ENCODE measurements at places on chromosomes 5 and 9.
A peak's percentile ranks its signal among the peaks of the same experiment; 100 is the strongest.

- H3K36me3 ChIP-seq, result no peaks in the 10 kb centered on the region
- peaks cover 4% of the 10 kb centered on the region for H3K4me1 ChIP-seq
- H3K27ac ChIP-seq, result no peak overlapping the region
- H3K27me3 ChIP-seq, result no peaks in the 10 kb centered on the region
Measured at GRCh38 chr9:7298123-7298522, 501.5 kb downstream of the DMAC1 start.

- no peak overlapping the region for H3K27ac ChIP-seq
- no peak for DNase-seq
Measured at GRCh38 chr9:34163434-34163833, 15.4 kb upstream of the UBAP1 start.

- no peak overlapping the region for H3K27ac ChIP-seq
- no peaks in the 10 kb centered on the region for H3K4me1 ChIP-seq
- no peaks in the 10 kb centered on the region for H3K36me3 ChIP-seq
- H3K4me3 ChIP-seq, result no peak overlapping the region
Measured at GRCh38 chr5:22649074-22649473, 204.1 kb downstream of the CDH12 start.

- DNase-seq, result no peak
- no peaks in the 10 kb centered on the region for H3K36me3 ChIP-seq
- H3K27me3 ChIP-seq, result no peaks in the 10 kb centered on the region
- peaks cover 3% of the 10 kb centered on the region for H3K4me1 ChIP-seq
- no peak overlapping the region for H3K27ac ChIP-seq
- no peak overlapping the region for H3K4me3 ChIP-seq
Measured at GRCh38 chr9:80143899-80144298, 572.1 kb downstream of the TLE4 start.

DNA sequence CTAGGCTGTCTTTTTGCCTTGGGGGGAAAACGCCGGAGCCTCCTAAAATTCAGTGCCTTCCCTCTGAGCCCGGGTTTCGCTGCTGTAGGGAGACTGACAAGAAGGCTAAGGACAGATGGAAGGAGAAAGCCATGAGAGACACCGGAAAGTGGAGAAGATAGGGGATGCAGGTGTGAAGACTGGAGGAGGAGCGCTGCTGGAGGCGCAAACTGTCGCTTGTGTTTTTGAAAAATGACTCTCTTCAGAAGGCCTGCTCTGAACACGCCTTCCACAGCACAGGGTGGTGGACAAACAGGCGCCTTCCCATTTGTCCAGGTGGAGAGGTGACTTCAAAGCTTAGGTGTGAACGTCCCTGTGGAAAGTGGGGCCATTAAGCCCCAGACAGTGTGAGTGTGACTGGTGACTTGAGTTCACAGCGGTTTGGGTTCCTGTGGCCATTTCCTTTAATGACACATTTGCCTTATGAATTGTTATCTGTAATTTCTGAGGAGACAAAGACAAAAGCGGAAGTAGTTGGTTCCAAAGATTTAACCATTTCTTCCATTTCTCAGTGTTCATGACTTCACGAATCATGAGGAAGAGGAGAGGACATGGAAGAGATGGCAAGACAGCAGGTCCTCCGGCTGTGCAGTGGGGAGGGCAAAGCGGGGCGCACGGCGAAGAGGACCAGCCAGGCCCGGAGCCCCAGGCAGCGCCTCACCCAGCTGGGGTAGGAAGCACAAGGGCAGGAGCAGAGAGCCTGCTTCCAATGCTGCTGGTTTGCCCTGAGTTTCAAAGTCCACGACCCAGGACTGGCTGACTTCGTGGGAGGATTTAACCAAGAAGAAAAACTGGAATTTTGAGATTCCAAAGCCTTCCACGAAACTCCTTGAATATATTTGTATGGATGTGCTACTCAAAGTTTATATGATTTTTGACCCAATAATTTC lies 27.8 kb upstream of the SEMA4D start:
- H3K27ac ChIP-seq, result no peak overlapping the region
- no peaks in the 10 kb centered on the region for H3K27me3 ChIP-seq
- no peak for DNase-seq
- peaks cover 61% of the 10 kb centered on the region for H3K4me1 ChIP-seq
- H3K4me3 ChIP-seq, result no peak overlapping the region

DNA sequence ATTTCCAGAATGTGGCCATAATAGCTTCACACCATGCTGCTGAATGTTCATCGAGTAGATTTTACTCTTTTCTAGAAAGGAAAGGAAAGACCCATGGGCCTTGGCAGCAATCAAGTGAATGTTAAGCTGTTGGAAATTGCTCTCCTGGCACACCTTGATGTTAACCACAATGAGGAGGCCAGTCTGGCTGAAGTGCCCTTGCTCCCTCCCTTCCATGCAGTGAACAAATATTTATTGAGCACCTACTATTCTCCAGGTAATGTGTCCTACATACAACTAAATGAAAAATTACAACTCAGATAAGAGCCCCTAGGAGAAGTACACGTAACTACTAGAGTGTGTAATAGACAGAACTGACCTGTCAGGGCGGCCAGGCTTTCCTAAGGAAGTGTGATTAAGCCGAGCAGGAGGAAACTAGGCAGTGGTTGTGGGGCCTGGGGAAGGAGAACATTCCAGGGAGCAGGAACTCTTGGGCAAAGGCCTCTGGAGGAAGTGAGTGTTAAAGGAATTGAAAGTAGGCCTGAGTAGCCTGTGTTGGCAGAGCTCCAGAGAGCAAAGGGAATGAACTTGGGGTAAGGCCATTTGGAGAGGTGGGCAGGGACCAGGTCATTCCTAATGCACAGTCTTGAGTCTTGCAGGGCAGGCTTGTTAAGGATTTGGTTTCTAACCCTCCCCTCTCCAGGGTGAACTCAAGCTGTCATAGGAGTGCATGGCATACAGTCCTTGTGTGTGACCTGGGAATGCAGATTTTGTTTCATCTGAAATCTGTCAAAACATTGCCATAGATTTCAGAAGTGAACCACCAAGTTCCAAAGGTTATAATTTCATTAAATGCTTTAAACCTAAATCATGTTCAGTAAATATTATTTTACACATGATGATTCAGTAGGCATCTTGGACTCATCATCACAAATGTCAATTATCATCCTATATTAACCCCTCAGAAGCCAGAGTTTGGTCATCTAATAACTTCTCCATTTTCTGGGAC lies 9.0 kb upstream of the ZSWIM6 start:
- DNase-seq, result no peak
- no peak overlapping the region for H3K4me3 ChIP-seq
- no peaks in the 10 kb centered on the region for H3K27me3 ChIP-seq
- H3K36me3 ChIP-seq, result no peaks in the 10 kb centered on the region

DNA sequence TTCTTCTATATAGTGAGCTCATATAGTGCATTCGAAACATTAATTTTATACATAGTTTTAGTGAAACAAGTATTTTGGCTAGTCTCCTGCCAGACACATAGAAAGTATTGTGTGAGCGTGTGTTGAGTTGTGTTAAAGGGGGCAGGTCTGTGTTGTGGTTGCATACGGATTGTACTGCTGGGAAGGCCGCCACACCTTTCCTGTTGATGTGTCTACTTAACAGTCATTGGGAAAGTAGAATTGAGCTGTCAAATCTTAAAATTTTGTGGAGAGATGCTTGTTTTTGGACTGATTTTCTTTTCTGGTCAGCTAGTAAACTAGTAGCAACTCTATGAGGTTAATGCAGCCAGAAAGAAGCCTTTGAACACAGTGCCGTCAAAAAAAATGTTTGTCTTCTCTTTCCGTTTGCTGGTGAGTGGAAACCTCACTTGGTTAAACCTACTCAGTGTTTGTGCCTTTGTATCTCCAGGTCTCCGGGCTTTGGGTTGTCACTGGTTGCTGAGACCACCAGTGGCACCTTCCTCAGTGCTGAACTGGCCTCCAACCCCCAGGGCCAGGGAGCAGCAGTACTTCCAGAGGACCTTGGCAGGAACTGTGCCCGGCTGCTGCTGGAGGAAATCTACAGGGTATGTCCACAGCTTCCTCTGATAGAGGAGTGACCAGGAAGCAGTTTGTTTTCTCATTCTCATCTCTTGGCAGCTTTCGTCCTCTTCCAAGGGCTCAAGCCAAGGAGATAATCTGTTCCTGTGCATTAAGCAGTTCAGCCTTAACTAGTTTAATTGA lies 51.5 kb downstream of the RCL1 start:
- H3K27me3 ChIP-seq, result no peaks in the 10 kb centered on the region
- H3K4me3 ChIP-seq, result no peak overlapping the region
- no peak overlapping the region for H3K27ac ChIP-seq

GRCh38 chr9:37408933-37409710 lies 13.4 kb upstream of the GRHPR start:
- H3K4me1 ChIP-seq, result peaks cover 72% of the 10 kb centered on the region
- DNase-seq, result peak; percentile 99
- no peaks in the 10 kb centered on the region for H3K27me3 ChIP-seq
- no peak overlapping the region for H3K4me3 ChIP-seq
- no peaks in the 10 kb centered on the region for H3K36me3 ChIP-seq
- peak overlapping the region; percentile 72 for H3K27ac ChIP-seq

- H3K27ac ChIP-seq, result no peak overlapping the region
- DNase-seq, result no peak
Measured at GRCh38 chr9:127013597-127013996, 99.0 kb downstream of the RALGPS1 start.

DNA sequence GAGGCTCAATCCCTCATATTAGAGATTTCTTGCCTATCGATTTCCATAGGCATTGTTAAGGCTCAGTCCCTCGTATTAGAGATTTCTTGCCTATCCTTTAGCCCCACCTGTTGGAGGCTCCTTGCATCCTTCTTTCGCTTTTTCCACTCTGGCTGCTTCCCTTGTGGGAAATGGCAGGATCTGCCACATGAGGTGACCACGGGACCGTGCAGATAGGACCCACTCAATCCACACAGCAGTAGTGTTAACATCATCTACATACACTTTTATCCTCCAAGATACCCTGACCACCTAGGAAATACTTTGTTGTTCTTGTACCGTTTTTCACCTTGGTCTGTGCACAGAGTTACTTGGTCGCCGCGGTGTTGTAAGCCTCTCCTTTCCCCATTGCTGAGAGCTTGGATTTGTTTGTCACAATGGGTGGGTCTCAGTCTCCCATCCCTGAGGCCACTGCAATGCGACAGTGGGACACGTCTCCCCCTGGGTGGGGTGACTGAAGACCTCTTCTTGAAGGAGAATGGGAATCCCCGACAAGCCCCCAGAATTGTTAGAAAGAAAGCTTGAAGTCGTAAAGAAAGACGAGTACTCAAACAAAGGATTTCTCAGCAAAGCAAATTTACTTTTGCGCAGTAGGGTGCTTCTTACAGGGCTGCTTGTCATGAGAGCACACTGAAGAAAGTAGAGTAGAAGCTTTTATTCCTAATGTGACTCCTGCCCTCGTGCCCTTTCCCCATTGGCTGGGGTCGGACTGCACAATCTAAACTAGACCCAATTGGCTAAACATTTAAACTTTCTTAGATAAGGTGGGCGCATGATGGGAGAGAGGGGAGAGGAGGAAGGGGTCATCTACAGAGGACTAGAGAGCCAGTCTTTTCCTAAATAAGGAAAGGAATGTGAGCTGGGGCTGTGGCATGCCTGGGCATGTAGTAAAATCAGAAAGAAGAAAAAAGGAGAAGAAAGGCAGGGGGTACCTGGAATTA lies 19.8 kb downstream of the IFT74 start:
- H3K4me1 ChIP-seq, result no peaks in the 10 kb centered on the region
- H3K36me3 ChIP-seq, result no peaks in the 10 kb centered on the region
- no peak overlapping the region for H3K27ac ChIP-seq
- no peaks in the 10 kb centered on the region for H3K27me3 ChIP-seq
- DNase-seq, result peak; percentile 25

GRCh38 chr5:143646961-143647360 lies 165.0 kb upstream of the HMHB1 start:
- H3K27me3 ChIP-seq, result no peaks in the 10 kb centered on the region
- H3K4me3 ChIP-seq, result no peak overlapping the region
- no peaks in the 10 kb centered on the region for H3K36me3 ChIP-seq

DNA sequence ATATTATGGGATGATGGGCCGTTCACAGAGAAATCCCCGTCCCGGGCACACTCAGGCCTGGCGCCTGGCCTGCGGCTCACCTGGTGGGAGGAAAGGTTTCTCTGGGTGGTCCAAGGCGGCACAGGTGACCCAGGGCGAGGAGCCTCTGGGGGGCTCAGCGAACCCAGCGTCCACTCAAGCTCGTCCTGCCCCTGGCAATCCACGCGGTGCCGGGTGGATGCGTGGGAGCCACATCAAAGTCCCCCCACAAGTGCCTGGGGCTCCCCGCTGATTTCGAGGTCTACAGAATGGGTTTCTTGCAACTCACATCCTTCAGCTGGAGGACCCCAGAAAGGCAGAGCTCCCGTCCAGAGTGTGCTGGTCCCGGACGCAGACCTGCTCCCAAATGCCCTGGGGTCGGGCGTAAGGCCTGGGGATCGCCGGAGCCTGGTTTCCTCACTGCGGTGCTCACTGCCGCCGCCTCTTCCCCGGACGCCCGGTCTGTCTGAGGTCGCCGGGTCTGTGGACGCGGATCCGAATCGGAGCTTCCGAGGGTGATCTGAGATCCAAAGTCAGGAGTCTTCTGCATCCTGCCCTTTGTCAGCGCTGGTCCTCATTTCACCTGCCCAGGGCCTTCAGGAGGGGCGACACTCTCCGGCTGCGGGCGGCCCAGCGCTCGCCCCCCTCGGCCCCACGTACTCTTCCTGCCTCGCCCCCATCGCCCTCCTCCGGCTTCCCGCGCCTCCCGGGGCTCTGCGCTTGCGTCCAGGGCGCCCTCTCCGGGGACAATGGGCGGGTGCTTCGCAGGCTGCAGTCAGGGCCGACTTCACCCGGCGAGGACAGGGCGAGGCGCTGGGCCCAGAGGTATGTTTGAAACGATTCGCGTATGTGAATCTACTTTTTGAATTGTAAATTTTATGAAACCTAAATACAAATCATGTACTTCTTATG lies 20.0 kb upstream of the RUFY1 start:
- peaks cover 31% of the 10 kb centered on the region for H3K4me1 ChIP-seq
- no peaks in the 10 kb centered on the region for H3K36me3 ChIP-seq
- peak; percentile 77 for DNase-seq
- no peaks in the 10 kb centered on the region for H3K27me3 ChIP-seq
- peak overlapping the region; percentile 56 for H3K4me3 ChIP-seq

GRCh38 chr5:76689321-76690036 lies 26.4 kb upstream of the F2R start:
- DNase-seq, result no peak
- H3K36me3 ChIP-seq, result no peaks in the 10 kb centered on the region
- no peak overlapping the region for H3K4me3 ChIP-seq
- no peak overlapping the region for H3K27ac ChIP-seq
- peaks cover 3% of the 10 kb centered on the region for H3K4me1 ChIP-seq

GRCh38 chr9:113269871-113270270 lies 5.5 kb downstream of the CDC26 start:
- H3K36me3 ChIP-seq, result peaks cover 54% of the 10 kb centered on the region
- H3K27me3 ChIP-seq, result no peaks in the 10 kb centered on the region
- no peak overlapping the region for H3K4me3 ChIP-seq
- H3K4me1 ChIP-seq, result peaks cover 3% of the 10 kb centered on the region
- H3K27ac ChIP-seq, result no peak overlapping the region

DNA sequence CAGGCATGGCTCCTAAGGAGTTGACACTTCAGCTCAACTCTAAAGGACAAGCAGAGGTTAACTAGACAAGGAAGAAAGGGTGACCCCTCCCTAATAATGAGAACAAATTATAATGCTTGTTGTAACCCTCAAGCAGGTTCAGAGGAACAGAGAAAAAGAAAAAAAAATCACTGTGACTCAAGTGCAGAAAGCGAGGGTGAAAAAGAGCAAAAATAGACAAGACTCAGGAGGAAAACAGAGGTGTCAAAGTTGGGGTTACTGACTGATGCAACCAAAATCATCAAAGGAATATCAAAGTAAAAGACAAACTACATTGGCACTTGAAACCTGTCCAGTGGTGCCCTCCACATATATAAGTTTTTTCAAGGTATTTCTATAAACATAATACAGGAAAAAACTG lies 28.4 kb downstream of the FBXW11 start:
- no peaks in the 10 kb centered on the region for H3K27me3 ChIP-seq
- no peak for DNase-seq
- H3K27ac ChIP-seq, result peak overlapping the region; percentile 83
- H3K4me3 ChIP-seq, result peak overlapping the region; percentile 16

Measured in B cell (primary cell).